ENCODE measurements at places on chromosomes 16 and 17.
A peak's percentile ranks its signal among the peaks of the same experiment; 100 is the strongest.

DNA sequence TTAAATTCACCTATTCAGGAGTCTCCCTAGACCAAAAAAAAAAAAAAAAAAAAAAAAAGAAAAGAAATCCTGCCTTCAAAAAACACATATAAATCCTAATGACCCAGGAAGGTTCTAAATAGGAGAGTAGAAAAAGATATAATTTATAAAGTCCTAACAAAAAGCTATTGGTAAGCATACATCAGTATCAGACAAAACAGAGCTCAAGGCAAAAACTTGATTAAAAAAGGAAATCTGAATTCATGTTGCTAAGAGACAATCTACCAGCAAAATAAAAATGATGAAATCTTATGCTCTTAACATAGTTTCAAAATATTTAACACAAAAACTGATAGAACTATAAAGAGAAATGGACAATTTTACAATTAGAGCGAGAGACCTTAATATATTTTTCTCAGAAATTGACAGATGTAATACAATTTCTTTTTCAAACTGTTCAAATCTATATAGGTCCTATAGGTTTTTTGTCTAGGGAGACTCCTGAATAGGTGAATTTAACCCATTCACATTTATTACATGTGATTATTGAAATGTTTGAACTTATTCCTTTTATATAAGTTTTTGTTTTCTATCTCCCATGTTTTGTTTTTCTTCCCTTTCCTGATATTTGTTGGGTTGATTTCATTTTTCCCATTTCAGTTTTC, 57.0 kb downstream of the NT5M start:
- DNase-seq: no peak

DNA sequence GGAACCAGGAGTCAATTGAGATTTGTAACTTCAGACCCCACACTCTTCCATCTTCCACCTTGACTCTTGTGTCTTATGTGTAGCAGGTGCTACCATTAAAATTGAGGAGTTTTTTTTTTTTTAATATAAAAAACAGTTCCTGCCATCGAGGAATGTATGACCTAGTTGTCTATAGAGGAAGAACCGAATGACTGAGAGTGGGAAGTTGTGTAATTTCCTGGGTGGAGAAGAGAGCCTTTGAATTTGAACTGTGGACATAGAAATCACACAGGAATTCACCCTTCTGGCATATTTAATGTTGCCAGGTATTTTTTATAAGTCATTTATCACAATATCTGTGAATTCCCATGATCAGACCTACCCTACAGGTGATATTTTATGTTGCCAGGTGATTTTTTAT, 22.0 kb downstream of the SP2 start:
- no peak for DNase-seq

GRCh38 chr16:55248494-55248893, 75.5 kb upstream of the IRX6 start:
- DNase-seq: no peak

DNA sequence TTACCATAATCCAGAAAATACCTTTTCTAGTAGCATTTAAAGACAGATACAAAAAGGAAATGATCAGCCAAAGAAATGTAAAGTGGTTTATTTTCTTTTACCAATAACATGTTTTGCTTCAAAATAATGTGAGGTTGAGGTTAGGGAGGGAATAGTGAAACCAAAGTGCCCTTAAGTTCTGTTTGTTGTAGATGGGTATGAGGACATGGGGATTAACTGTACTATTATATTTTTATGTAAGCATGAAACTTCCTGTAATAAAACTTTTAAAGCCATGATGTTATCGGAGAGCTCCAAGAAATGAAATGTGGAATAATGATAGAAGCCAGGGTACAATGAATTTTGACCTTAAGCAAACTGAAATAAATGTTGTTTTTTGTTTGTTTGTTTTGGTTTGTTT, 9.9 kb downstream of the C16orf46 start:
- DNase-seq: no peak

GRCh38 chr16:31471875-31472708, at the start of gene TGFB1I1:
Gene TGFB1I1, plus strand, starts transcription at chr16:31472152. Its CDS starts 37 bp downstream, at chr16:31472189.
- peak; percentile 46 for DNase-seq

GRCh38 chr17:35080536-35080935, 17.0 kb upstream of the RFFL start:
- no peak for DNase-seq

GRCh38 chr17:27546624-27547300, 84.2 kb upstream of the LGALS9 start:
- peak; percentile 85 for DNase-seq

DNA sequence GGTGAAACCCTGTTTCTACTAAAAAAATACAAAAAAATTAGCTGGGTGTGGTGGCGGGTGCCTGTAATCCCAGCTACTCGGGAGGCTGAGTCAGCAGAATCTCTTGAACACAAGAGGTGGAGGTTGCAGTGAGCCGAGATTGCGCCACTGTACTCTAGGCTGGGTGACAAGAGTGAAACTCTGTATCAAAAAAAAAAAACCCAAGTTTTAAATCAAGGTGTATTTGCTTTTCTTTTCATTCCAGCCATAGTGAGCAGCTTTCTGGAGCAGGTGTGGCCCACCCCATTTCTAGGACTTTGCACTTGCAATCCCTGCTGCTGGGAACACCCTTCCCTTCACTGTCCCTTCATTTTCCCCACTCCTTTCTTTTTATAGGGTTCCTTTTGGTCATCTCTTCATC, 28.8 kb downstream of the TMEM238L start:
- no peak for DNase-seq

GRCh38 chr17:62933501-62934385, 32.3 kb upstream of the TANC2 start:
- DNase-seq: peak; percentile 71

- DNase-seq: no peak
These were observed 78.9 kb downstream of the SLC6A2 start for GRCh38 chr16:55734665-55735064.

DNA sequence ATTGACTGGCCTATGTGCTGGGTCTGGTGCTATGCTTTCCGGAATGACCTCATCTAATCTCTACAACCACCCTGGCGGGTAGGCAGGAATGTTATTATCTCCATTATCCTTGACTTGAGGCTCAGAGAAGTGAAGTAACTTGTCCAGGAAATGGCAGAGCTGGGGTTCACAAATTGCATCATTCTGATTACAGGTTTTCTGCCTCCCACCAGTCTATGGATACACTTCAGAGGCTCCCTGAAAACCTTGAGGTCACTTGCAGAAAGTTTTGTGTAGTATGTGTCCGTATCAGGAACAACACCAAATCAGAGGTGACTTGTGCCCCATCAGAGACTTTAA, 19.1 kb downstream of the NOD2 start:
- DNase-seq: no peak

DNA sequence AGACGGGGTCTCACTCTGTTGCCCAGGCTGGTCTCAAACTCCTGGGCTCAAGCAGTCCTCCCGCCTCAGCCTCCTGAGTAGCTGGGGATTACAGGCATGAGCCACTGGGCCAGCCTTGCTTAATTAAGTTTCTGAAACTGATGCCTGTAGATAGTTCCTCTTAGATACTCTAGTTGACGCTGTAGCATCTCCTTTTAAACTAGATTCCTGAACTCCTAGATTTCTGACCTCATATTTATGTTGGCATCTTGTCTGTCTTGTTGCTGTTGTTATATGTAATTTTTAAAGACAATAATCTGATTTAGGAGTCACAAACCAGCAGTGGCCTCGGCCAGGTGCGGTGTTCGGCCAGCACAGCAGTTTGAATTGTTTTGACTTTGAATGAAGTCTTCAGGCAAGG, 37.5 kb downstream of the DHRS7B start:
- DNase-seq: no peak

DNA sequence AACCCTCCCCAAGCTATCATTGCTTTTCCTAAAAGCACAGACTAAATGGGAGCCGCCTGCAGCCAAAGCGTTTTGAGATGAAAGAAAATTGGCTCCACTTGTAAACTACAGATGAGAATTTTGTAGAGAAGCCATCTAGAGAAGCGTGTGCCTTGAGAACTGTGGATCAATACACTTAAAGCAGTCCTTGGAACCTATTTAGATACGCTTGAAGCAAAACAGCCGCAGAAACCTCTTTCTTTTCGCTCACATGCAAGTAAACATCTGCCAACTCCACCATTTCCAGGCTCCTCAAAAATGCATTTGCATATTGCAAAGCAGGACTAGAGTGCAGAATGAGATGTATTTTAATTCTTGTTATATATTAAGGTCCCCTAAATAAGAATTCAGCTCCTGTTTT, 13.1 kb downstream of the KIAA0513 start:
- no peak for DNase-seq

DNA sequence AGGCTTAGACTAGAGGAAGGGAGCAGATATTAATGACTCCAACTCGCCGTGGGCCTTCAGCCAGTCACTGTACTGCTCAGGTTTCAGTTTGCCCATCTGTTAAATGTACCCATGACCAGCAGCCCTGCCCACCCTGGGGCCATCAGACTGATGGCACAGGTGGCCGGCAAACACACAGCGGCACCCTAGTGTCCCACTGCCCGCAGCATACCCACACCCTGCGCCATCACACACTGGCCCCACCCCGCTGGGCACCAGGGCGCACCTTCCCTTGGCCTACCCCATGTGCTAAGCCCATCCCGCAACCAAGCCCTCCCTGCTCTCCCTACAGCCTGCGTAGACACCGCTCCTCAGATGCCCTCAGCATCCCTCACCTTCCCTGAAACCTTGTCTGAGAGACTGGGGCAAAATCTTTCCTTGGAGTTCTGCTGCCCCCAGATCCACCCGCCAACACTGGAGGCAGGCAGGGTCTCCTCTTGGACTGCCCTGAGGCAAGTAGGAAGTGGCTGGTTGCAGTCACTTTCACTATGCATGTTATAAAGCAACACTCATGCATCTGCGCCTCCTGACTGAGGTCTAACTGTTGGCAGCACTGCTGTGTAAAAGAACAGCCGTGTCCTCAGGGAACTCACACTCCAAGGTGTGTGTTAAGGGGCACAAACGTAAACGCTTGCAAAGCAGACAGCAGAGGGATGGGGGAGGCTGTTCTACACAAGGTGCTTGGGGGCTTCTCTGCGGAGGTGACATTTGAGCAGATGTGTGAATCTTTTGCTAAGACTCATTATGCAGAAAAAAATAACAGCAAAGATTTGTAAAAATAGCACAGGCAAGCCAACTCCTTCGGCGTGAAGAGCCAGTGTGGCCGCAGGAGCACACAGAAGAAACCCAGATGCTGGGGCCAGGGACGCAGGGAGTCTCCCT, 6.7 kb upstream of the BCAR1 start:
- no peak for DNase-seq

- DNase-seq: peak; percentile 93
These were observed 23.7 kb downstream of the CDH1 start for GRCh38 chr16:68760671-68761275.

GRCh38 chr17:77628035-77628434, 330.5 kb upstream of the TNRC6C start:
- no peak for DNase-seq

- no peak for DNase-seq
These were observed 165.2 kb upstream of the CHMP6 start for GRCh38 chr17:80826346-80826954.

- DNase-seq: no peak
These were observed 42.6 kb downstream of the PIK3R5 start for GRCh38 chr17:8922928-8923327.

DNA sequence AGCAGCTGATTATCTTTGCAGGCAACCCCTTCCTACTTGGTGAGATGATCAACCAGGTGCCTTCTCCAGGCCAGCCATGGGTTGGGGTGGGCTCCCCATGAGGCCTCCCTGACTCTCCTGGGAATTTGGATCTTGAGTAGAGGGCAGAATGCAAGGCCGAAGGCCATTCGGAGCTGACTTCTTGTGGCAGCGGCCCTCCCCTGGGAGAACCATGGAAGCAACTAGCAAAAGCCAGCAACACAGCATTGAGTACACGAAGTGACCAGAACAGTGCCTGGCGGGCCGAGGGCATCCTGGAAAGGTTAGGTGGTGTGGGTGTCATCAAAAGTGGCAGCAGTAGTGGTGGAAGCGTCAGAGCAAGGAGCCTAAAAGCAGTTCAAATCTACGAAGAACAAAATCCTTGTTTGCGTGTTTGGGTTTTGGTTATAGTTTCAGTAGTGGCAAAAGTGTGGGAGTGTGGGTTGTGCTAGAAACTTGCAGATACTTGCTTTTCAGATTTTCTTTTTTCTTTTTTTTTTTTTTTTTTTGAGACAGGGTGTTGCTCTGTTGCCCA, 2.0 kb upstream of the ALDH3A1 start:
- no peak for DNase-seq

- no peak for DNase-seq
These were observed 43.1 kb downstream of the ANKFY1 start for GRCh38 chr17:4220655-4221054.

GRCh38 chr16:79764415-79765110, 164.0 kb upstream of the MAF start:
- DNase-seq: no peak

- DNase-seq: no peak
These were observed 253.6 kb downstream of the CDH13 start for GRCh38 chr16:82880346-82880745.

DNA sequence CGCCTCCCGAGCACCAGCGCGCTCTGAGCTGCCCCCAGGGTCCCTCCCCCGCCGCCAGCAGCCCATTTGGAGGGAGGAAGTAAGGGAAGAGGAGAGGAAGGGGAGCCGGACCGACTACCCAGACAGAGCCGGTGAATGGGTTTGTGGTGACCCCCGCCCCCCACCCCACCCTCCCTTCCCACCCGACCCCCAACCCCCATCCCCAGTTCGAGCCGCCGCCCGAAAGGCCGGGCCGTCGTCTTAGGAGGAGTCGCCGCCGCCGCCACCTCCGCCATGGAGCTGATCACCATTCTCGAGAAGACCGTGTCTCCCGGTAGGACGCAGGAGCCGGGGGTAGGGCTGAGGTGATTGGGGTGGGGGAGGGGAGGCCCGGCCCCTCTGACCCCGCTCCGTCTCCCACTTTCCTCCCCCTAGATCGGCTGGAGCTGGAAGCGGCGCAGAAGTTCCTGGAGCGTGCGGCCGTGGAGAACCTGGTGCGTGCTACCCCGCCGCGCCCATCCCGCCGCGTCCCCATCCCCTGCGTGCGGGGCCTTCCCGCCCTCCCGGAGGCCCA, 329 bp downstream of the KPNB1 start:
- DNase-seq: no peak

DNA sequence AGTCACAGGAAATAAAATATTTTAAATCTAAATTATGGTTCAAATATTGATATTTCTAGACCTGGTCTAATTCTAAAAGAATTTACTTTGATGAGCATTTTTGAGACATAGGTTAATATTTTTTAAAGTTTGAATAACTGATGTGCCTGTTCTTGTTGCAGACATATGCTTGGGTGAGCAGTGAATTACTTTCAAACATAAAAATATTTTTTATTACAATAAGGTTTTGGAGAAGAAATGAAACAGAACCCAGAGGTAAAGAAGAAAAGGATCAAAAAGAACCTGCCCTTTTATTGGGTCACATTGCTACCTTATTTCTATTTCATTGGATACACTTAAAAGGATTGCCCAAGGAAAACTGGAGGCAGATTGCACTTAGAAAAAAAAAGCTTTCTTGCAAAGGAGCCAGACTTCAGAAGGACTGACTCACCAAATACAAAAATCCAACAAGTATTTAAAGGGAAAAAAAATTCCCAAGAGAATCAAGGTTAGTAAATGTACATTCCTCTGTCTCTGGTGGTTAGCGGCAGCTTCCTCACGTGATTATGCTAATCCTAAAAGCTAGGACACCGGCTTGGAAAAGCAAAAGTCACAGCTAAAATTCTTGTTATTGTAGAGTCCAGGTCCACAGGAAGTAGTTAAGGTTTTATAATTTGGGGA, 18.5 kb downstream of the ENPP7 start:
- DNase-seq: no peak

All from DMS53 (cell line).